Activated CD4-positive, alpha-beta T cell treated with anti-CD3 and anti-CD28 coated beads, Interleukin-2, amount 10 ng/mL, durations not matched to agents 24 days and 14 days (primary cell): ENCODE measurements at places on chromosomes 13 and 19. TPM values are rescaled to one million over a fixed set of nuclear protein-coding genes. Genes with fewer than 3 reads are reported as not detected.

- peaks cover 6% of the 10 kb centered on the region for H3K27me3 ChIP-seq
- no peak overlapping the region for H3K27ac ChIP-seq
- no peak overlapping the region for H3K4me3 ChIP-seq
- no peak for DNase-seq
Observed at GRCh38 chr13:99630269-99630898, 129.1 kb downstream of the TM9SF2 start.

DNA sequence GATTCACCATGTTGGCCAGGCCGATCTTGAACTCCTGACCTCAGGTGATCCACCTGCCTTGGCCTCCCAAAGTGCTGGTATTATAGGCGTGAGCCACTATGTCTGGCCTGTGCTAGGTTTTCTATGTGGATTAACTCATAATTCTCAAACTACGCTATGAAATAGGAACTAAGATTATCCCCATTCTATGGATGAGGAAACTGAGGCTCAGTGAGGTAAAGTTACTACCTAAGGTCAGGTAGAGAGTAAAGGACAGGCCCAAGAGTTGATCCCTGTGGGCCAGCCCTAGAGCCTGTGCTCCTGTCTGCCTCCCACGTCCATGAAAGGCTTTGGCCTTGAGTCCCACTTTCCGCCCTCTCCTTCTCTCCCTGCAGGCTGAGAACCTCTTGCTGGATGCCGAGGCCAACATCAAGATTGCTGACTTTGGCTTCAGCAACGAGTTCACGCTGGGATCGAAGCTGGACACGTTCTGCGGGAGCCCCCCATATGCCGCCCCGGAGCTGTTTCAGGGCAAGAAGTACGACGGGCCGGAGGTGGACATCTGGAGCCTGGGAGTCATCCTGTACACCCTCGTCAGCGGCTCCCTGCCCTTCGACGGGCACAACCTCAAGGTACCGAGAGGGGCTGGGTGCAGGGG is 20.1 kb downstream of the MARK4 start:
- no peaks in the 10 kb centered on the region for H3K4me1 ChIP-seq
- DNase-seq, result no peak
- no peak overlapping the region for H3K4me3 ChIP-seq
- no peaks in the 10 kb centered on the region for H3K27me3 ChIP-seq
- H3K36me3 ChIP-seq, result peaks cover 18% of the 10 kb centered on the region
- H3K27ac ChIP-seq, result no peak overlapping the region

DNA sequence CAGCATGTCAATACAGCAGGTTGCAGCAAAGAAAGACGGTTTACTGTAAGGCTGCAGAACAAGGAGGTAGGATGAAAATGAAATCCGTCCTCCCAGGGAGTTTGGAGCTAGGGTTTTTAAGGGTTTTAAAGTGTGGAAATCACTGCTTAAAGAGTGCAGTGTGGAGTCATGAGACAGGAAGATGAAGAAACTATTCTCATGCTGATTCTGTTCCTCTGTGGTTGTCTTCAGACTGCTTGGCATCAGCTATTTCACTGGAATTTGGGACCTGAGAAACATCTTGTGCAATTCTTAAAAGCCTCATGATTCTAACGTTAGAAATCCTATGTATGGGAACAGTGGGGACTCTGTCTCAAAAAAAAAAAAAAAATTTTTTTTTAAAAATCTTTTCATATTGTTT is 11.4 kb downstream of the ZNF331 start:
- peaks cover 35% of the 10 kb centered on the region for H3K36me3 ChIP-seq
- H3K4me3 ChIP-seq, result no peak overlapping the region
- no peaks in the 10 kb centered on the region for H3K27me3 ChIP-seq
- no peak for DNase-seq
- no peak overlapping the region for H3K27ac ChIP-seq
- peaks cover 13% of the 10 kb centered on the region for H3K4me1 ChIP-seq

GRCh38 chr19:44905437-44906160 is at the start of gene APOE:
Gene APOE, plus strand, starts transcription at chr19:44905796. Its CDS starts 829 bp downstream, at chr19:44906625.
- H3K27ac ChIP-seq, result peak within 1 kb of the TSS; percentile 21
- peak within 1 kb of the TSS; percentile 11 for H3K4me3 ChIP-seq
- peaks cover 15% of the 10 kb centered on the region for H3K27me3 ChIP-seq
- no peak for DNase-seq
- H3K4me1 ChIP-seq, result peaks cover 9% of the 10 kb centered on the region

GRCh38 chr19:49689133-49690078 is at the start of gene ADM5:
Gene ADM5, plus strand, starts transcription at chr19:49689594. Its CDS starts 244 bp downstream, at chr19:49689838.
- H3K4me1 ChIP-seq, result peaks cover 19% of the 10 kb centered on the region
- peaks cover 13% of the 10 kb centered on the region for H3K27me3 ChIP-seq
- DNase-seq, result peak; percentile 77

GRCh38 chr13:91397595-91397994 is 826 bp upstream of the GPC5 start:
- peaks cover 6% of the 10 kb centered on the region for H3K4me1 ChIP-seq
- H3K27ac ChIP-seq, result no peak overlapping the region
- no peaks in the 10 kb centered on the region for H3K36me3 ChIP-seq
- no peak overlapping the region for H3K4me3 ChIP-seq

DNA sequence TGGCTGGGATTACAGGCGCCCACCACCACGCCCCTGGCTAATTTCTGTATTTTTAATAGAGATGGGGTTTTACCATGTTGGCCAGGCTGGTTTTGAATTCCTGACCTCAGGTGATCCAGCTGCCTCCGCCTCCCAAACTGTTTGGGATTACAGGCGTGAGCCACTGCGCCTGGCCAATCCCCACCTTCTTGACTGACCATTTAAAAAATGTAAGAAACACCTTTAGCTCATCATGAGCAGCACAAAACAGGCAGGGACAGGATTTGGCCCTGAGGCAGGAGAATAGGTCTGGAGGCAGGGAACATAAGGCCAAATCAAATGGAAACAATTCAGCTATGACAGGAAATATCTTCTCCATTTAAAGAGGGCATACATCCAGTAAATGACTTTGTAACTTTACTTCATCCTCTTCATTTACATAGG is 1.4 kb upstream of the MPV17L2 start:
- H3K4me3 ChIP-seq, result peak overlapping the region; percentile 81
- H3K27me3 ChIP-seq, result no peaks in the 10 kb centered on the region
- peaks cover 21% of the 10 kb centered on the region for H3K4me1 ChIP-seq
- no peak for DNase-seq
- peak overlapping the region; percentile 86 for H3K27ac ChIP-seq

DNA sequence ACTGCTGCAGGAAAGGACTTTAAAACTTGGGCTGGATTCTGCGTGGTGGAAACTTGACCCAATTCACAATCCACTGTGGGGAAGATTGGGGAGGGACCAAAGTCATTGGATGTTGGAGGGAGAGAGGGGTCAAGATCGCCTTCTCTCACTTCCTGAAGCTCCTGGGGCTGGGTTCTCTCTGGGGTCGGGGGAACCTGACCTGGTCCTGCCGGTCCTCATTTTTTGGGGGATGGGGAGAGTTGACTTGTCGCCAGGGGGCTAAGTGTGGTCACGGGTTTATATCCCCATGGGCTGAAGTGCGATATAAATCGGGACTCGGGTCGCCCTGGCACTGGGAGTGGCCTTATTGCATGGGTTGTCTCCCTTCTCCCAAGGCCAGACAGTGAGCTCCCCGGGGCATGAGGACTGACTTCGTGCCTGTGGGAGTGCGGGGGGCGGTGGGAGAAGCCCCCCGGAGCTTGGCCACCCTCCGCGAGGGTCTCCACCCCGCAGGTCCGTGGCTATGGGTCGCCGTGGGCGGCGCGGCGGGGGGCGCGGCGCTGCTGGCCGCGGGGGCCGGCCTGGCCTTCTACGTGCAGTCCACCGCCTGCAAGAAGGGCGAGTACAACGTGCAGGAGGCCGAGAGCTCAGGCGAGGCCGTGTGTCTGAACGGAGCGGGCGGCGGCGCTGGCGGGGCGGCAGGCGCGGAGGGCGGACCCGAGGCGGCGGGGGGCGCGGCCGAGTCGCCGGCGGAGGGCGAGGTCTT is 6.3 kb downstream of the ICAM5 start:
- H3K4me3 ChIP-seq, result peak overlapping the region; percentile 89
- peak overlapping the region; percentile 81 for H3K27ac ChIP-seq
- H3K4me1 ChIP-seq, result peaks cover 31% of the 10 kb centered on the region
- H3K36me3 ChIP-seq, result peaks cover 4% of the 10 kb centered on the region
- peaks cover 39% of the 10 kb centered on the region for H3K27me3 ChIP-seq

Gene FLT1
- 46.3 and 46.7 TPM in 2 replicates for total RNA-seq

GRCh38 chr13:109595471-109595870 is 190.9 kb downstream of the IRS2 start:
- no peaks in the 10 kb centered on the region for H3K36me3 ChIP-seq
- DNase-seq, result no peak
- H3K27ac ChIP-seq, result no peak overlapping the region
- no peaks in the 10 kb centered on the region for H3K4me1 ChIP-seq

GRCh38 chr19:1151037-1151724 is 22.9 kb downstream of the SBNO2 start:
- DNase-seq, result no peak
- H3K36me3 ChIP-seq, result peaks cover 19% of the 10 kb centered on the region
- no peak overlapping the region for H3K27ac ChIP-seq
- no peaks in the 10 kb centered on the region for H3K27me3 ChIP-seq
- peaks cover 2% of the 10 kb centered on the region for H3K4me1 ChIP-seq
- no peak overlapping the region for H3K4me3 ChIP-seq

- H3K27me3 ChIP-seq, result no peaks in the 10 kb centered on the region
- DNase-seq, result no peak
- H3K4me3 ChIP-seq, result no peak overlapping the region
Observed at GRCh38 chr19:5470264-5470671, 15.1 kb downstream of the ZNRF4 start.

DNA sequence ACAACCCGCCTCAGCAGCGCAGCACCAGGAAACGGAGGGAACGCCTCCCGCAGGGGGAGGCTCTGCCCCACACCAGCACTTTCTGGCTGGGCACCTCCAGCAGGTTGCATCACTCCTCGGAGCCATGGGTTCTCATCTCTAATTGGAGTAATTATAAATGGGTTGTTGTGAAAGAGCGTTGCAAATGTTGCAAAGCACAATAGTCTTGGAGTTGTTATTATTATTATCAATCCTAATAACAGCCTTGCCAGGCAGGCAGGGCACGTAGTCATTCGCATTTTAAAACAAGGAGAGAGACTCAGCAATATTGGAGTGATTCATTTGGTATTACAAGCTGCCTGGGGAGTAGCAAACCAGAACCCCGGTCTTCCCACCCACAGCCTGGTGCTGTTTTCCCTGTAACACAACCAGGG is 108.6 kb upstream of the GJB6 start:
- H3K27me3 ChIP-seq, result peaks cover 11% of the 10 kb centered on the region
- no peaks in the 10 kb centered on the region for H3K36me3 ChIP-seq
- DNase-seq, result no peak
- no peak overlapping the region for H3K27ac ChIP-seq
